HL-60 (cell line): ENCODE measurements at places on chromosomes 16 and 17.

- DNase-seq: no peak
These were observed 416 bp downstream of the METTL26 start for GRCh38 chr16:635573-636205.

DNA sequence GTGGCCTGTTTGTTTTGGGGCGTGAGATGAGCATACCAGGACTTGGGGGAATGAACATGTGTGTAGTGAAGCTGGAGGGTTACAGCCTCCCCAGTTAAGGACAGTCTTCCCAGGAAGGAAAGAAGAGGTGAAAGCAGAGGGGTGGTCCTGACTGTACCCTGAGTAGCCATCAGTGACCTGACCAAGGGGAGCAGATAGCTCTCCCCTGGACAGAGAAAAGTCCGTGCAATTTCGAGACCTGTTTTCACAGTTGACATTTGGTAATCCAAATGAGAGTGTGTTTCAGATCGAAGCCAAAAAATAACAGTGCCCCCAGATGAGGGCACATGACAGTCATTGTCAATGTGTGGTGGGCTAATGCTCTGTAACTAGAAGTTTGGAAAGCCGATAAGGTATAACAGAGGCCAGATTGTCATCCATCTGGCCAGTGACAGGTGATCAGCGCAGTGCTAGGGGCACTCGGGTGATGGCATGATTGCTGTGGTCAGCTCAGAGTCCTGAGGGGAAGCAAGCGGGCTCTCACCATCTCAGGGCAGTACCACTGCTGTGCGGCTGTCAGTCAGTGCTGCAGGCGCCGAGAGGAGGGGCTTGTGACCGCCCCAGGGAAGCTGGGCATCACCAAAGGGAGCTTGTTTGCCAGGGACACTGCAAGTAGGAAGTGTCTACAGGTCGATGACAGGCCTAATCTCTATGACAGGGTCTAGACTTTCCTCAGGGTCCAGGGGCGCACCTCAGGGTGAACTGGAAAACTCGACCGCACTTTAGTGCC is 1.1 kb upstream of the NME2 start:
- no peak for DNase-seq

GRCh38 chr16:56911771-56912571 is 20.0 kb upstream of the HERPUD1 start:
- DNase-seq: peak; percentile 4

DNA sequence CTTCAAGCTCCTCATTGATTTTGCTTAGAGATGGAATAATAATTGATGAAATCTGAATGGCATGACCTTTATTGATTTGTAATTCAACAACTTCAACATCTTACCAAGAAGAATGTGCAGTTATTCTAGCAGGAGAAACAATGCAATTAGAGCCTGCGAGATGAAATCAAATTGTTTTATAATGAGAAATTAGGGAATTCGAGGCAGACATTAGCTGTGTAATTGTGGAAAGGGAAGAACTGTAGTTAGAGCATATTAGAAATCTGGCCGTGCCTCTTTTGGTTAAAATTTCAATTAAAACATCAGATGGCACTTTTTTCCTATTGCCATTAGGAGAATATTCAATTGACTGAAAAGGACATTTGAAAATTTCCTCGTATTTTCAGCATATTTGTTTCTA is 325.8 kb downstream of the WWOX start:
- DNase-seq: no peak

- no peak for DNase-seq
These were observed 17.9 kb upstream of the CD300E start for GRCh38 chr17:74641224-74641957.

- no peak for DNase-seq
These were observed 3.7 kb upstream of the VWA3A start for GRCh38 chr16:22088642-22089041.

GRCh38 chr17:73065376-73065775 is 27.1 kb downstream of the SLC39A11 start:
- no peak for DNase-seq

- no peak for DNase-seq
These were observed 702 bp upstream of the ALDH3A1 start for GRCh38 chr17:19748807-19749193.
